ENCODE measurements at places on chromosomes 3 and 15. TPM values are rescaled to one million over a fixed set of nuclear protein-coding genes. Genes with fewer than 3 reads are reported as not detected.

C3orf70 gene
- total RNA-seq = 8.4 TPM

COLQ gene
- 0.79 TPM for total RNA-seq

SLC6A1 gene
- total RNA-seq = 0.21 TPM

DNA sequence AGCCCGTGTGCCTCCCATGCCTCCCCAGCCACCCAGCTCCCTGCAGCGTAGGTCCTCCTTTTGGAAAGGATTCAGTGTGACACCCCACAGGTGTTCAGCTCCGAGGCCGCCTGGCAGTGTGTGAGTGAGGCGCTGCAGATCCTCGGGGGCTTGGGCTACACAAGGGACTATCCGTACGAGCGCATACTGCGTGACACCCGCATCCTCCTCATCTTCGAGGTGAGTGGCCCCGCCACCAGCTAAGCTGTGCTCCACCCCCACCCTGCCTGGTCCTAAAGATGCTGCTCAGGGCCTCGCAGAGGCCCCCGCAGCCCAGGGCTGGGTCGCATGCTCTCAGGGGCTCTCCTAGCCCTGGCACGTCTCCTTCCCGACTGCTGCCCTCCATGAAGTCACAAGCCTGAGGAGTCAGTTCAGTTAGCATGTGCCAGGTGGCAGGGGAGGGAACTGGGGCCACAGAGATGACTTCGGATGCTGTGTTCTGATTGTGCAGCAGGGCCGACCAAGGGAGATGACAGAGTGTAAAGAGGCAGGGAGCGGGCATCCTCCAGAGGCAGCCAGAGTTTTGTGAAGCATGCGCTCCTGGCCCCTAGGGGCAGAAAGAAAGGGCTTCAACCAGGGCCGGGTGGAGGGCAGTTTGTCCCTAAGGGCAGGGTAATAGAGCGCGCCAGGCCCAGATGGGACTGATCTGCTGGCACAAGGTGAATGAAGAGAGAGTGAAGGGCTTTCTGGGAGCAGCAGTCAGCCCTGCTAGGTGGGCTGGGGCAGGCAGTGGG, 26.8 kb downstream of the ACAD9 start:
- no peaks in the 10 kb centered on the region for H3K27me3 ChIP-seq
- no peak overlapping the region for H3K4me3 ChIP-seq
- no peak for DNase-seq
- no peaks in the 10 kb centered on the region for H3K4me1 ChIP-seq

DNA sequence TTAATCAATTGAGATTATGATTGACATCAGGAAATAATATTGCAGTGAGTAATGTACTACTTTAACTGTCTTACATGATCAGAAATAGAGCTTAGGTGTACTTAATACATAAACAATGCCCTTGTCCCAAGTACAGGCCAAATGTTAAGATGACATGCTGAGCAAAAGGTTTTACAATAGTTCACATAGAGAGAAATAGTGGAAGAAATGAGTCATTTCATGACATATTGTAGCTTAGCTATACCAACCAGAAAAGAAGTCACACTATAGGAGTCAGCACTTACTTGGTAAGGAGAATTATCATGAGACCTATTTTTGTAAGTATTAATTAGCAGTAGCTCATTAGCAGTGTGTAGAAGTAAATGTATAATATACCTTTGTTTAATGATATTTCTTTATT, 96.4 kb upstream of the NANOGP8 start:
- H3K27me3 ChIP-seq = no peaks in the 10 kb centered on the region
- H3K4me3 ChIP-seq = no peak overlapping the region
- no peaks in the 10 kb centered on the region for H3K36me3 ChIP-seq
- DNase-seq = no peak

DNA sequence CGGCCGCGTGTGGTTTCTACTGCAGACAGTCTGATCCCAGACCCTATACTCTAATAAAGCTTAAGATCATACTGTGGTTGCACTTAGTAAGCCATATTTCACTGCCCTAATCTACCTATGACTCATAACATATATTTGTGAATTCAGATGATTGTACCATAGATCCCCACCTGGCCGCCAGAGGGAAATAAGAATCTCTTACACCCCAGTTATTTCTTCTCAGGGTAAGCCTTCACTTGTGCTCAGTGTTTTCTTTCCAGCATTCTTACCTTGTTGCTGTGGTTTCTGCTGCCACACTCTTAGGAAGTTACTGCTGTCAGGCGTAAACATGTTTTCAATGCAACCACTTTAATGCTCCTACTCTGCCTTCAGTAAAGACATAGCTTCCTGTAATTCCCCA, 105.9 kb downstream of the B3GALNT1 start:
- no peaks in the 10 kb centered on the region for H3K27me3 ChIP-seq
- no peaks in the 10 kb centered on the region for H3K36me3 ChIP-seq
- no peak overlapping the region for H3K4me3 ChIP-seq
- no peak overlapping the region for H3K27ac ChIP-seq

CAV3 gene
- not detected for total RNA-seq

- no peak for DNase-seq
- no peaks in the 10 kb centered on the region for H3K36me3 ChIP-seq
- H3K4me1 ChIP-seq = no peaks in the 10 kb centered on the region
- H3K27me3 ChIP-seq = no peaks in the 10 kb centered on the region
These were observed 90.2 kb downstream of the ARNT2 start for GRCh38 chr15:80494351-80494751.

DNA sequence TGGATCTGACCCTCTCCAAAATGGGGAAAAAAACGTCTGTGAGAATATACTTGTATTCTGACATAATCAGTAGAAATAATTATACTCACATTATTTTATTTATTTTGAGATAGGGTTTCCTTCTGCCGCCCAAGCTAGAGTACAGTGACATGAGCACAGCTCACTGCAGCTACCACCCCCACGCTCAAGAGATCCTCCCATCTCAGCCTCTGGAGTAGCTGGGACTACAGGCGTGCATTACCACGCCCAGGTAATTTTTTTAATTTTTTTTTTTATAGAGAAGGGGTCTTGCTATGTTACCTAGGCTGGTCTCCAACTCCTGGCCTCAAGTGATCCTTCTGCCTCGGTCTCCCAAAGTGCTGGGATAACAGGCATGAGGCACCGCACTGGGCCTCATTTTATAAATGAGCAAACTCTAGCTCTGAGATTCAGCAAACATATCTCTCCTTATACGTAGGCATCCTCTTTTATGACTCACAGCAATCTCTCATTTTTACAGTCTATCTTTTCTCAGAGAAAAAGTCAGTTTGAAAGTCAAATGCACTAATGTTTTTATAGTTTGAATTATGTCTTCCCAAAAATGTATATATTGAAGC, 989 bp upstream of the VGLL3 start:
- no peak for DNase-seq
- peak overlapping the region; percentile 63 for H3K27ac ChIP-seq
- H3K36me3 ChIP-seq = no peaks in the 10 kb centered on the region
- no peak overlapping the region for H3K4me3 ChIP-seq
- peaks cover 10% of the 10 kb centered on the region for H3K27me3 ChIP-seq

DNA sequence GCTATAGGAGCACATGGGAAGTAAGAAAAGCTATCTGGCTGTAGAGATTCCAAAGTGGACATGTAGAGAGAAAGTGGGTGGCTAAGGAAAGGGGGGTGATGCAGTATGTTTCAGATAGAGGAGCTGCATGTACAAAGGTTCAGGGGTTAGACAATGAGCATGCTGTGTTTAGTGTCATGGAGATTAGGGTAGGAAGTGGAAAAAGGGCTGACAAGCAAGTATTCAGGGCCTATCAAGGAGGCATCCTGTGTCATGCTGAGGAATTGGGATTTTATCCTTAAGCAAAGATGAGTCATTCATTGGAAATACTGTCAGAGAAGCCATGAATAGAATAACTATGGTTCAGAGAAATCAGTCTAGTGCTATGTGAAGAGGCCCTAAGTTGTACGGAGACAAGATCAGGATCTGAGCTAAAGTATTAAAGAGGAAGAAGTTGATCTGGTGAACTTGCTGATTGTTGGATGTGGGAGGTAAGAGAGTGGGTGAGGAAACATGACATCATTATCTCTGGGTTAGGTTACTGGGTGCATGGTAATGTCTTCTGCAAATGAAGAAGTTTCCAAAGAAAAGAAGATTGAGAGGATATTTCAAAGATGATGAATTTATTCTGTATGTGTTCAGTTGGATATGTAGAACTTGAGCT, 176.7 kb upstream of the GOLIM4 start:
- H3K27me3 ChIP-seq = no peaks in the 10 kb centered on the region
- H3K4me3 ChIP-seq = no peak overlapping the region
- DNase-seq = no peak
- H3K4me1 ChIP-seq = no peaks in the 10 kb centered on the region

DNA sequence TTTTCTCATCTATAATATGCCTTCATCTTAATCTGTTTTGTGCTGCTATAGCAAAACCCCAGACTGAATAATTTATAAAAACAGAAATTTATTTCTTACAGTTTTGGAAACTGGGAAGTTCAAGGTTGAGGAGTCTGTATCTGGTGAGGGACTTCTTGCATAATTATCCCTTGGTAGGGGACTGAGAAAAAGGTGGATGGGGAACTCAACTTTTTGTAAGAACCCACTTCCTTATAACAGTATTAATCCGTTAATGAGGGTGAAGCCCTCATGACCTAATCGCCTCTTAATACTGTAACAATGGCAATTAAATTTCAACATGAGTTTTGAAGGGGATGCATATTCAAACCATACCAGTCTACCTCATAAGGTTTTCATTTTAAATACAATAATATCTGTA, 17.4 kb upstream of the MYH15 start:
- no peaks in the 10 kb centered on the region for H3K4me1 ChIP-seq
- no peak overlapping the region for H3K4me3 ChIP-seq
- no peak overlapping the region for H3K27ac ChIP-seq
- H3K36me3 ChIP-seq = no peaks in the 10 kb centered on the region

SST gene
- 78.4 TPM for total RNA-seq

- H3K36me3 ChIP-seq = no peaks in the 10 kb centered on the region
- DNase-seq = no peak
- no peak overlapping the region for H3K27ac ChIP-seq
These were observed 19.3 kb downstream of the CCDC13 start for GRCh38 chr3:42753757-42754156.

BLM gene
- total RNA-seq = 16.7 TPM

DNA sequence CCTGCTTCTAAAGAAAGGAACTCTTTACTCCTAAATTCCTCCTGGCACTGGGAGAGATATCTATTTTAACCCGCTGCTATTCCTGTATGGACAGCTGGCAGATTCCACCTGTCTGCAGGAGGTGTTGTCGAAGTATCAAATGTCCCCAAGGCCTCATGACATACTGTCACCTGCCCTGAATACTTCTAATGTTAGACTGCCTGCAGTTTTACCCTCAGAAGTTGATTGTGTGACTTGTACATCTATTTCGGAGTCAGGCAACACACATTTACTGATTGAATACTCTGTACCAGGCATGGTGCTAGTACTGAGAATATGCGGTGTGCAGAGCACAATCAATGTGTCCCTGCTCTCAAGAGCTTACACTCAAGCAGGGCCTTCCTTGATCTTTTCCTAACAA, 38.6 kb downstream of the PDZRN3 start:
- no peaks in the 10 kb centered on the region for H3K4me1 ChIP-seq
- no peak overlapping the region for H3K27ac ChIP-seq
- DNase-seq = no peak
- H3K4me3 ChIP-seq = no peak overlapping the region

DNA sequence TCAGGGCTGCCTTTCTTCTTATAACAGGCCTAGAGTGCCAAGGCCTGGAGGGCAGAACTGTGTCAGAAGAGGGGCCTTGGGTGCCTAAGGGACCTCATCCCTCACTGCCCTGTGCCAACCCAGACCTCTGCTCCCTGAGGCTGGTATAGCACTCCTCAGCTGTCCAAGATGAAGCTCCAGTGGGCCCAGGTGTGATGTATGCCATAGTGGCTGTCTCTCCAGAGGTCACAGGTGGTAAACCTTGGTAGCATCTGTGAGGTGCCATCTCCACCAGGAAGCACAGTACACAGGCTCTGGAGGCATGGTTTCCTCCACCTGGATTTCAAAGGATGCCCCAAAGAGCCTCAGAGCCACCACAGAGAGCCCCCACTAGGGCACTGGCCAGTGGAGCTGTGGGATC, 12.3 kb upstream of the KLHL40 start:
- no peaks in the 10 kb centered on the region for H3K4me1 ChIP-seq
- no peak overlapping the region for H3K27ac ChIP-seq
- no peaks in the 10 kb centered on the region for H3K36me3 ChIP-seq

- H3K27ac ChIP-seq = no peak overlapping the region
- H3K4me3 ChIP-seq = no peak overlapping the region
- H3K27me3 ChIP-seq = no peaks in the 10 kb centered on the region
- no peaks in the 10 kb centered on the region for H3K36me3 ChIP-seq
These were observed 42.8 kb downstream of the NR2C2 start for GRCh38 chr3:14989943-14990779.

DNA sequence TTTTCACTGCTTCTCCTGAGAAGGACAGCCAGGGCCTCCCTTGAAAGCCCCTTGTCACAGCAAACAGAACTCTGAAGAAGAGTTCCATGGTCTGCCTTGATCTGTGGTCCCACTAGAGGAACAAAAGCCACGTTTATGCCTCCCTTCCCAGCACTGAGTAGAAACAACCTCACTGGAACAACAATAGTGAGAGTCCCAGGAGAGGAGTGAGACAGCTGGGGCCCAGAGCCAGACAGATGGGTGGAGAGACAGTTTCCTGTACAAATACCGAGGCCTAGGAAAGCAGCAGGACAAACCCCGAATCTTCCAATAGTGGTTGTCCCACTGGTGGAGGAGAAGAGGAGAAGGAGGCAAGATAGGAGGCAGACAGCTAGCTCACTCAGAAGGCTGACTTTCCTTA, 106.1 kb downstream of the WDR76 start:
- H3K4me1 ChIP-seq = no peaks in the 10 kb centered on the region
- no peak overlapping the region for H3K4me3 ChIP-seq
- no peak for DNase-seq
- no peaks in the 10 kb centered on the region for H3K36me3 ChIP-seq
- no peak overlapping the region for H3K27ac ChIP-seq

GRCh38 chr15:50907601-50908208, 778 bp upstream of the AP4E1 start:
- no peaks in the 10 kb centered on the region for H3K27me3 ChIP-seq
- H3K36me3 ChIP-seq = no peaks in the 10 kb centered on the region
- peaks cover 15% of the 10 kb centered on the region for H3K4me1 ChIP-seq
- H3K4me3 ChIP-seq = peak overlapping the region; percentile 76

GRCh38 chr3:186896875-186897274, 33.5 kb upstream of the ST6GAL1 start:
- H3K27ac ChIP-seq = no peak overlapping the region
- no peak for DNase-seq
- no peaks in the 10 kb centered on the region for H3K4me1 ChIP-seq
- no peak overlapping the region for H3K4me3 ChIP-seq
- no peaks in the 10 kb centered on the region for H3K27me3 ChIP-seq

- H3K4me1 ChIP-seq = no peaks in the 10 kb centered on the region
- no peaks in the 10 kb centered on the region for H3K36me3 ChIP-seq
- no peaks in the 10 kb centered on the region for H3K27me3 ChIP-seq
- no peak overlapping the region for H3K4me3 ChIP-seq
- DNase-seq = no peak
These were observed 202.8 kb downstream of the TP63 start for GRCh38 chr3:189833996-189834395.

C3orf18 gene
- 2.4 TPM for total RNA-seq

GRCh38 chr3:158701420-158702065, 29.1 kb upstream of the LXN start:
- H3K27me3 ChIP-seq = no peaks in the 10 kb centered on the region
- DNase-seq = no peak
- no peaks in the 10 kb centered on the region for H3K36me3 ChIP-seq
- H3K27ac ChIP-seq = no peak overlapping the region
- no peak overlapping the region for H3K4me3 ChIP-seq
